Activated T-helper 1 cell treated with Interleukin-2 at 50 U/mL for 16 hours (primary cell): ENCODE measurements at places on chromosomes 3 and 15.

GRCh38 chr3:180274536-180274935, 237.8 kb upstream of the PEX5L start:
- no peak for DNase-seq

GRCh38 chr3:156373095-156373494, 181.8 kb downstream of the SSR3 start:
- DNase-seq: no peak

DNA sequence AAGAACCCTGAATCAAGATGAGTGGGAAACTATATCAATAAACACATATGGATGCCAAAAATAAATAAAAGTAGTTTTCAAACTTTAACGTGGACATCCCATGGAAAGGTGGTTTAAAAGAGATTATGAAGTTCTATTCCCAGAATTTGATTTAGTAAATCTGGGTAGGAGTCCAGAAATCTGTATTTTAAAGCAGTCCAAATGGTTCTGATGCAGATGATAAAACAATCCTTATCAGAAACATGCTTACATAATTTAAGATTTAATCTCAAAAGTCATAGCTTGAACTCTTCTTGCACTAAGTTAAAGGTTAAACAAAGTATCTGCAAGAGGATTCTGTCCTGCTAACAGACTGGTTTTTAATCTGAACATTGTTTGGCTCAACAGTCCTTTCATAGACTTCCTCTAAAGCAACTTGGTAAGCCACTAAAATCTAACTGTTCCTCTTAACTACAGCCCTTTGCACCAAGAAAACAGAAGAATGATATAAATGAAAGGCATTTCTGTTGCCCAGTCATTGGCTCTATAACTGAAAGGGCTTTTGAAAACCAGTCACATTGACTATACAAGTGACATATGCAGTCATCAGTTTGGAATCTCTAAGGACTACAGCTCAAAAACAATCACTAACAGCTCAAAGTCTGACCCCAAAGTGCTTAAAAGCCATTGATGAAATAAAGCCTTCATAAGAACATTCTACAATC, 23.4 kb upstream of the MAP4 start:
- no peak for DNase-seq

GRCh38 chr15:63334821-63335220, 46.8 kb downstream of the CA12 start:
- no peak for DNase-seq

GRCh38 chr3:35537265-35537664, 102.1 kb upstream of the ARPP21 start:
- DNase-seq: no peak

GRCh38 chr3:57889807-57890206, 118.4 kb upstream of the FLNB start:
- DNase-seq: no peak

GRCh38 chr3:167723872-167724271, 10.8 kb downstream of the PDCD10 start:
- DNase-seq: no peak

GRCh38 chr3:38454884-38455638, 1.4 kb downstream of the ACVR2B start:
- no peak for DNase-seq

DNA sequence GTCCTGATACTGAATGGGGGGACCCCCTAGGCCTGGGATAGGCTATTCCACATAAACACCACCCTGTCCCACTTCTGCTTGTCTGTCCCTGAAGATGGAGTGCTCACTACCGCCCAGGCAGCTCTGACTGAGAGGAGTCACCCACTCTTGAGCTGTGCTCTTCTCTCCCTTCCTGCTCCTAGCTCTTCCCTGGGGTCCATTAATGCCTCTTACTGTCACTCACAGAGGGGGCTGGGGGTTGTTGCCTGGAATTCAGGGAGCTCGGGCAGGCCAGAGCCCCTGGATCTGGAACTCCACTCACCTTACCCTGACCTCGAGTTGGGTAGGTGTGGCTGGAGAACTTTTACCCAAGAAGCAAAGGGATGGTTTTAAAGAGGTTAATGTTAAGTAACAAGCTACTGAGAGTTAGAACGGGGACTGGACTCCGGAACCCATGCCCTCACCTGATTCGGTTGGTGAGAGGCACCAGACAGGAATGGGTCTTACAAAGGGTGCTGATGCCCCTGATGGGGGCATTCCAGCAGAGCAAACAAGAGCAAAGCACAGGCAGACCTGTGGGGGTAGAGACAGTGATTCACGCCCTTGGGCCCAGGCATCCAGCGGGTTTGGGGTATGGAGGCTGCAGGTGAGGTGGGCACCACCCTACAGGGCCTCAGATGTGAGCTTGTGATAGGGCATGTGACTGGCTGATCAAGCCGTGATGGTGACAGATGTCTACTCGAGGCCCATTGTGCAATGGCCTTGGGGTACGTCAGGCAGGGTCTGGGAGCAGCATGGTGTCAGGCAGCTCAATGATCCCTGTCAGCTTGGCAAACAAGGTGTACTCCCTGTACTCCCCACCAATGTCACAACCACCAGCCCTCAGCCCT, 5.4 kb downstream of the NBEAL2 start:
- no peak for DNase-seq

DNA sequence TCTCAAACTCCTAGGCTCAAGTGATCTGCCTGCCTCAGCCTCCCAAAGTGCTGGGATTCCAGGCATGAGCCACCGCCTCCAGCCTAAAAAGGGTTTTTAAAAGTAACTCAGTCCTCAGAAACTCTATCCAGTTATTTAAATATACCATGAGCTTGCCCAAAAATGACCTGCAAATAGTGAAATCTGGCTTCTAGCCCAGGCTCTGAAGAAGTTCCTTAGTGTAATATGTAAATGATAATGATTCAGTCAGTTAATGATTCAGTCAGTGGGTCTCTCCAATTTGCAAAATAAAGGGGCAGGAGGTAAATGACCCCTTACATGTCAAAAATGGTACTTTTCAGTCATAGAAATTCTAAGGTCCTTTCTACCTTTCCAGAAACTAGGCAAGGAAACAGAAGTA, 28.8 kb downstream of the LRRC2 start:
- no peak for DNase-seq

- DNase-seq: no peak
These were observed 91.0 kb downstream of the TPRG1 start for GRCh38 chr3:189262746-189263145.

DNA sequence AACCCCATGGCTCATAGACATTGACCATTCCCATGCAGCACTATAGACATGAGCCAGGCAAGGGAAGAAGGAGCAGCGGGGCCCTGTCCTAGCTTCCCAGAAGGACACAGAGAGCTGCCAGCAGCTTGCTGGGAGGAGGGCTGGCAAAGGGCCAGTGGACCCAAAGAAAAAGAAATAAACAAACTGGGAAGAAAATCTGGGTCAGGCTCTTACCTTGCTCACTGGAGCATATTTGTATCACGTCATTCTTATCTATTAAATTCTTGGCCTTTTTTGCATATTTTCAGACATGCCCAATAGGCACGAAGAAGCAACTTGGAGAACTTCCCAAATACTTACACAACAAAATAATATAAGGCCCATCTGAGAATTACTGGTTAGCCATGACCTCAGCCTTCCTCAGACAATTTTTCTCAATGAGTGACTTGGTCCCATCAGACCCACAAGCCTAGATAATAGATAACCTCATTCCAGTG, 28.4 kb downstream of the RASGRP1 start:
- no peak for DNase-seq

GRCh38 chr3:69142797-69143454, 20.5 kb upstream of the LMOD3 start:
- no peak for DNase-seq

- no peak for DNase-seq
These were observed 18.3 kb upstream of the EHD4 start for GRCh38 chr15:41990691-41991090.

DNA sequence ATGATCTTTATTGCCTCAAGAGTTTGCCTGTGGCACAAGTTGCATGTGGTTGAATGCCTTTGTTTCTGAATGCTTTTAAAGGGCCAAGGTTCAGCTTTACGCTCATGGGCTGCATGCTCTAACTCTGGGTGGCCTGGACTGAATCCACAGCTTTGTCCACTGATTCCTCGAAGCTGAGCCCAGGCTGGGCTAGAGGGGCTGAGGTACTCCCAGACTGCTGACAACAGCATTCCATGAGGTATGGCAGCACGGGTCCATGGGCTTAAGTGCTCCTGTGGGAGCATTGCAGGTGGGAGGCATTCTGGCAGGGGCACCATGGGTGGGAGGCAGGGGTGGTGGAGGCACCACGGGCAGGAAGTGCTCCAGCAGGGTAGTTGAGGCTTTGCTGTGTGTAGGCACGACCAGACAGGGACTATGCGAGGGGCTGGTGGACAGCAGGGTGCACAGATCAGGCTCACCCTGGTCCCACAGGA, 61.6 kb downstream of the GLCE start:
- no peak for DNase-seq

GRCh38 chr3:190048932-190049441, 71.7 kb downstream of the P3H2 start:
- no peak for DNase-seq

DNA sequence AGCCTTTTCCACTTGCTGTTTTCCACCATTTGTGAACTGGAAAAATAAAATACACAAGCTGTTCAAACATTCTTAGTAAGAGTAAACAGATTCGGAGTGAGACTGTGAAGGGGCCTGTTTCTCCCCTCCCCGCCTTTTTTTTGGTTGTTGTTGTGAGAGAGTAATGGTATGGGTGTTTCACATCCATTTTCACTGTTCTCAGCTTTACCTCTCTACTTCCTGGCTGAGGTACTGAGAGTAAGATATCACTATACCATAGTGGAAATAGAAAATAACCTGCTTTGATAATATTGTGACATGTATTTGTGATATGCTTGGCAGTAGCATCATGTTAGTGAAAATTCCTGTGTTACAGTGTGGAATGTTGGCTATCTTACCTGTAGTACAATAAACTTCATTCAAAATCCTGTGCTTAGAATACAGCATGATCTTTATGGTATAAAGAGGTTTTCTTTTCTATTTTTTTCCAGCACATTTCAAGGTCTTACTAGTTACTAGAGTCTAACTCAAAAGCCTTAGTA, 12.0 kb downstream of the CNTN4 start:
- no peak for DNase-seq

DNA sequence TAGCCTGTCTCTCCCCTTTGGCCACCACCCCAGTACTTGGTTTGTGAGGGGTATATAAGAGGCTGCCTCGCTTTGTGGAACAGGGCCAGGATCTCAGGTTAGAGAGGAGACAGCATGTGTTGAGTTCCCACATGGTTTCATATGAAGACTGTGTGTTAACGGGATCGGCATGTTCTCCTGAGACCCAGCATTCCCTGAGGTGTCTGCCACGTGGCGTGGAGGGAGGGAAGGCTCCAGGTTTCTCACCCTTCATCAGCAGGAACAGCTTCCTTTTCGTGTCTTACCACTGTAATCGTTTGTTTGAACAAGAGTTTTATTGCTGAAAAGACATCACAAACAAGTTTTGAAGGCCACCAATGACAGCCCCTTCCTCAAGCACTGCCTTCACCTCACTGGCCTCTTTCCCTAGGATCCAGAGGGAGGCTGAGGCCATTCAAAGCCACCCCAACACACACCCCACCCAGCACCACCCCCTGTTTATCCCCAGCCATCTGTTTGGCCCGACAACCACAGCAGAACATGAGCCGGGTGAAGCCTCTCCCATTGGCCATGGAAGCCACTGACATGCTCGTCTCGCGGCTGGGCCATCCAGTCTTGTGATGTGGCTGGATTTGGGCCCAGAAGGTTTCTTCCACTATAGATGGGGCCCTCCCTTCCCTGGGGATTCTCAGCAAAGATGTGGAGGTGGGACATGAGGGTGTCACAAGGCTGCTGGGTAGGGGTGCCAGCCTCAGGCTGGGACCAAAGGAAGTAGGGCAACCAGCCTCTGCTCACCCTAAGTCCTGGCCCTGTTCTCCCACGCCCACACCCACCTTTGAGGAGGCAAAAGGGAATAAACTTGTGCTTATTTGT, 10.0 kb downstream of the BHLHE40 start:
- DNase-seq: no peak

DNA sequence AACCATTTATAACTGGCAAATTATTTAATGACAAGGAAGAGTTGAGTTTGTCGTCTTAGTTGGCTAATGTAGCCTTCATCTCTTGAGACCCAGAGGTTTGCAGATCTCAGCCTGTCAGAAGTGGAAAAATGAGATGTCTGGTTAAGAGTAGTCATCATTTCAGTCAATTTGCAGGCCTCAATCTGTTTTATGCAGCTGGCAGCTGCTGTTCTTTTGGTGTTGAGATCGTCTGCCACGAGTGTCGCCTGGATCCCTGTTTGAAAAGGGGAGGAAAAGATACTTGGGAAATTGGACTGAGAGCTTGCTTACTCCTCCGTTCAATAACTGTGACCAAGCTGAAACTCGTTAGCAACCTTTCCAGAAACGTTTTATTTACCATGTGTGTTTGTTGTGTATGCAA, 2.3 kb downstream of the PHLDB2 start:
- no peak for DNase-seq

- peak; percentile 31 for DNase-seq
These were observed 46.8 kb downstream of the MYO5A start for GRCh38 chr15:52481915-52482314.

- DNase-seq: no peak
These were observed 187.2 kb downstream of the SHQ1 start for GRCh38 chr3:72661115-72661457.

DNA sequence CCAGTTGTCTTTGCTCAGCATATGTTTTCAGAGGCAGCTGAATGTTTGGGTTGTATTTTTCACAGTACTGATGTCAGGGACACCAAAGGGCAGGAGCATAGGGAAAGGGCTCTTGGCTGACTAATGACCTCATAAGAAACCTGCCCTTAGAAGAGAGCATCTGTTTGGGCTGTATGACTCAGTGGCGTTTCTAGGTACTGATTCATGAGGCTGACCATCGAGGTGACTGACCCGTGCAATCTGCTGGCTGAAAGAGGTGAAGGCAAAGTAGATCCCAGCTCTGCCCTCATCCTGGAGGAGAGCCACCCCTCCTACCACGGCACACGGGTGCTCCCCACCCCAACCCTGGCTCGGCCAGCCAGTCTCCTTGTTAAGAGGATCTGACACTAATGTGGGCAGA, 8.3 kb downstream of the LMCD1 start:
- DNase-seq: no peak

- DNase-seq: no peak
These were observed 28.5 kb downstream of the TMEM212 start for GRCh38 chr3:171871392-171872274.

- DNase-seq: no peak
These were observed 86.5 kb downstream of the ST6GAL1 start for GRCh38 chr3:187016639-187017345.

DNA sequence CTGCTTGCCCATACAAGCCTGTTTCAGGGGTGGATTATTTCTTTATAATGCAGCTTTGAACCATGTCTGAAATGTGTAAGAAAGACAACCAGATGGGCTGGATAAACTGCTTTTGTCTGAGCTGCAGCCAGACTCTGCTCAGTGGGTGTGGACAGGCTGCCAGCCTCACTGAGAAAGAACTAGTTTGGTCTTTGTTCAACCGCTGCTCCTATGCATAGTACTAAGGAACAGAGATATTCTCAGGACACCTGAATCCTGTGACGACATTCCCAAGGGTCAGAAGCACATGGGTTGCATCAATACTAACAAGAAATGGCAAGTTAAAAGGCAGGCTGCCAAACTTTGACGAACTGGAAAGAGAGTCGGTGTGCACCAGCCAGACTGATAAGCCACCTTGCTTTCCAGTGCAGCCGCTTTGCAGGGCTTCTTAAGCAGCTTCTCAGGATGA, 57.2 kb downstream of the PLD1 start:
- DNase-seq: no peak
